ENCODE measurements at places on chromosomes 12 and 14.

DNA sequence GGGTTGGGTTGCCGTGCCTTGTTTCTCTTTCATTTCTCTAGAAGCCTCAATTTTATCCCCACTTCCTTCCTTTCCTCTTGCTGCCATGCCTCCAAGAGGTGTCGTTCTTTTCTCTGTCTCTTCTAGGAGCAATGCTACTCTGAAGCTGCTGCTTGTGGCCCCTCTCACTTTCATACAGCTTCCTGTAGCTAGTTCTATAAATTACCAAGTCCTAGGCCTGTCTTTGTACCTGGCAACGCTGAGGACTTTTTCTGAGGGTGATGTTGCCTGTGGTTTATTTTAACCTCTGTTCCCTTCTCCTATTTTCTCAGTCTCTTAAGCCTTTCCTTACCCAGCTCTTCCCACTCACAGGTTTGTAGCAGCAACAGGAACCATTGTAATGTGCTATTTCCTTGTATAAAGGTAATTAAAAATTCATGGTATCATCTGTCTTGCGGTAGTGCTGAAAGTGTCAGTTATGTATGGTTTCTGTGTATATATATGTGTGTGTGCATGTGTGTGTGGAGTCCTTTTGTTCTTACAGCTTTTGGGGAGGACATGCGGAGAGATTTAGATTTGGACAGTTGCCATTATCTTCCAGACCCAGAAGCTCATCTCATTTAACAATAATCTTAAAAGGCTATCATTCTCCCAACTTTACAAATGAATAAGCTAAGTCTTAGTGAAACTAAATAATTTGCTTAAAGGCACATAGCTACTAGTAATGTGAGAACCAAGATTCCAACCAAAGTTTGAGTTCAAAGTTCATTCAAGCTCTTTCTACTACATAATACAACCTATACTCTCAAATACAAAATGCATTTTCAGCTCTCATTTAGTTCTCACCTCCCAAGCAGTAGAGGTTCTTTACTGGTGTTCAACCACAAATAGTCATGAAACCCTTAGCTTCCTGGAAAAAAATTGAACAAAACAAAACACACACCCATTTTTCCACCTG lies 43.8 kb downstream of the DDHD1 start:
- DNase-seq: no peak

DNA sequence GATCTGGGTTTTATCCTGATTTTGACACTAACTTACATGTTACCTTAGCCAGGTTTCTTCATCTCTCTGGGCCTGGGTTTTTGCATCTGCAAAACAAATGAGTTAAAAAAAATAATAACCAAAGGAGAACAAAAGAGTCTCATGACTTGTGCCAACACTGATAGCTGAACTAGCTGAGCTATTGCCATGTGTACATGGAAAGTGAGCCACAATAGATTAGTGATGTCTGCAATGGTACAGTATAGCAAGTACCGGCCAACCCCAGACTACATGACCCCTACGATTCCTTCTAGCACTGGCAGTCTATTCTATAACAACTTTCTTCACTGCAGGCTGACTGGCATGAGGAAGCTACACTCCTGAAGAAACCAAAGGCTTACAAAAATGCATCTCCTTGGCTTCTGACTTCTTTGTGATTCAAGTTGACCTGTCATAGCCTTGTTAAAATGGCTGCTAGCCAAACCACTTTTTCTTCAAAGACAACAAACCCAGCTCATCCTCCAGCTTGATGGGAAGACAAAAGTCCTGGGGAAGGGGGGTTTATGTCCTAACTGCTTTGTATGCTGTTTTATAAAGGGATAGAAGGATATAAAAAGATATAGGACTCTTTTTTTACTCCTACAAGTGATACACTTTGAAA lies 123.7 kb downstream of the DAD1 start:
- no peak for DNase-seq

DNA sequence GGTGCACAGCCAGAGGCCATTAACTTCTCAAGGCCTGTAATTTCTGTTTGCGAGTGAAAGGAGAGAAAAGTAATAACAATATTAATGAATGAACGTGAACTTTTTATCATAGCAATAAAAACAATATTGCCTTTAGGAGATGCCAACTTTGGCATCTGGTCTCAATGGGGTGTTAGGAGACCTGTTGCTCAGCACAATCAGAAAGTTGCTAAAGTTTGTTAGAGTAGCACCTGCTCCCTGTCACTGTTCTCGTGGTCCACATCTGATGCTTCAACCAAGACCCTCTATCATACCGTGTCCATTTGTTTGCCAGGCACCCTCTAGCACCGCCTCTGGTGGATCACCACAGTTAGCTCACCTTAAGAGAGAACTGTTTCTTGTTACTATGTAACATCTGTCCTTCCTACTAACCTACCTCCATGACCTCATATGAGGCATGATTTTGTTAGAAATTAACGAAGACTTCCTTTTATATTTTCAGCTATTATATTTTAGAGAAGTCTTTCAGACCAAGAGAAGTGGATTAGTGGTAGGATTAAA lies 12.5 kb upstream of the CLEC4E start:
- DNase-seq: no peak

DNA sequence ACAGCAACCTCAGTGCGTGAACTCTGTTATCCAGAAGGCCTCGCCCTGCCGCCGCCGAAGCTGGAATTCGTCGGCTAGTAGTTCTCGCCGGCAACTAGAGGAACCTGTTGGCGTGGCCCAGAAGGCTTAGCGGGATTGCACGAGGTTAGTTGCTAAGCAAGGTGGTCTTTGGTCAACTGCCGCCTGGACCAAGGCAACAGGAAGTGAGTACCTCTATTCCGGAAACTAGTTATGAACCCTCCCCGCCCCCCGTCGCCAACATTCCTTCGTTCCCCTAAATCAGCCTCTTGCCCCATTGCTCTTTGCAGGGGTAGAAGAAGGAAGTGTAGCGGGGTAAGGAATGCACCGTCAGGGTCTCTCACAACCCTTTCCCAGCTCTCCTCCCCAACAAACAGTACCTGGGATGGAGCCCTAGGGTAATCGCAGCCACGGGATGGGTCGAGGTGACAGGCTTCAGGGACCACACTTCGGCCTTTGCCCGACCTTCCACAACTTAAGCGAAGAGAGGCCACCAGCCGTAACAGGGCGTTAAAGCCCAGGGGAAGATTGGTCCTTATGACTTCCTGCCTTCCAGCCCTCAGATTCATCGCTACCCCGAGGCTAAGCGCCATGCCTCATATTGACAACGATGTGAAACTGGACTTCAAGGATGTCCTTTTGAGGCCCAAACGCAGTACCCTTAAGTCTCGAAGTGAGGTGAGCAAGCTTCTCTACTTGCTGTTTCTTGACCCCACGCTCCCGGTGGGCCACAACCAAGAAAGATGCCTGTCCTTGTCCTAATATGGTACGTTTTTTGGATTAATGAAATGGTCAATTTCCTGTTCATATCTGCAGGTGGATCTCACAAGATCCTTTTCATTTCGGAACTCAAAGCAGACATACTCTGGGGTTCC lies at the start of gene GMPR2:
Gene GMPR2 (plus strand): TSS at position 285 of the 893 bp plus-strand sequence. CDS start 325 bp downstream, at position 610.
- no peak for DNase-seq

- no peak for DNase-seq
These were observed 20.0 kb upstream of the KDM2B start for GRCh38 chr12:121600702-121601336.

GRCh38 chr14:77598366-77599070 lies 17.9 kb downstream of the SPTLC2 start:
- no peak for DNase-seq

DNA sequence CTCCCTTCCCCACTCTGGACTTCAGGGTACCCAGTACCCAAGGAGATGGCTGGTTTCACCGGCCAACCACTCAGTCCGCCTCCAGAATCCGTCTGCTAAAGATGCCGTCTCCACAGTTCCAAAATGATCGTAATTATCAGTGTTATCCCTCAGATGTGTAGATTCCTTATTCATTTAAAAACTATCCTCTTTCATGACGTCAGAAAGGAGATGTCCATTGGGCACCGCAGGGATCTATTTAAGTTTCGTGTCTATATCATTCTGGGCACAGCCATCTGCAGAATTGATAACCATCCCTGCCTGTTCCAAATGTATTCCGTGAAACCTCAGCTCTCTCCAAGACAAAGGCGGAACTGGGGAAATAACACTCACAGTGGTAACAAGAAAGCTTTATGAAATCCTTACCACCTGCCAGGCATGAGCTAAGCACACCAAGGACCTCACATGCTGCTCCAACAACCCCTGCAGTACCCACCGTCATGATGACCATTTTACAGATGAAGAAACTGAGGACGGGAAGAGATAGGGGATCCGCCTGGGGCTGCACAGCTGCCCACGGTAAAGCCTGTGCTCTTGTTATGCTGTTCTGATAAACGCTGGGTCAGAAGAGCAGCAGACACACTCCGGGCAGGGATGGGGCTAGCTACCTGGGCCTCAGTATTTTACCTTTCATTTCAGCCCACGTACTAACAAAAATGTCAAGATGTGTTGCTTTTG lies 90.0 kb downstream of the BCL11B start:
- no peak for DNase-seq

Measured in ascending aorta (tissue), 2 donors.